GF-D8 (cell line): ENCODE measurements at places on chromosomes 13 and 19.

GRCh38 chr19:3250675-3251074 lies 26.2 kb downstream of the CELF5 start:
- DNase-seq: no peak

- DNase-seq: no peak
Measured at GRCh38 chr13:113917594-113918371, 53.9 kb upstream of the GAS6 start.

DNA sequence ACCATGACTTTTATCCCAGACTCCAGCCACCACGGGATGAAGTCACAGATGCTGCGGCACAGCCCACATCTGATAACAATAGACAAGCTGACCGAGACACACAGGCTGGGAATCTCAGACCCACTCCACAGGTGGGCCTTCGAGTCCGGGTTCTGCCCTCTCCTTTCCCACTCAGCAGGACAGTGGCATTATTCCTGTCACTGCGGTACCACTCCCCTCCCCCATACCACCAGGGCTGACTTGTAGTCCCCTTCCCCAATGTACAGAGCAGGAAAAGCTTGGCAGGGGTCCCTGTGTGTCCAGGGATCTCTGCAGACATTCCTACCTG lies 179 bp upstream of the AMER2 start:
- DNase-seq: no peak

DNA sequence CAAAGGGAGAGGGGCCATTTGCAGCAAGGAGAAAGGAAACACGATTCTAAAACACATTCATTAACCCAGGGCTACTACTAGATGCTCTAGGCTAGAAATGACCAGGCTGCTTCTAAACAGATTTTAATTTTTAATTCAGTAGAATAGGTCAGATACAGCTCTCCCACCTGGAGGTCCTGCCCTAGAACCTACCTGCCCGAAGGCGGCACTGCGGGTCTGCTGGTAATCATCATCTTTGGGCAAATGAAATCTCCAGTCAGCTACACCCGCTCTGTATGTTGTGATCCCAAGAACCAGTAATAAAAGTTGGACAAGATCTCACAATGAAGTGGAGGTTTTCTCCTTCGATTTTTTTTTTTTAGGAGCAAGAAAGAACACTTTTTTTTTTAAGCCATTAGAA lies 345.3 kb downstream of the ENOX1 start:
- no peak for DNase-seq

DNA sequence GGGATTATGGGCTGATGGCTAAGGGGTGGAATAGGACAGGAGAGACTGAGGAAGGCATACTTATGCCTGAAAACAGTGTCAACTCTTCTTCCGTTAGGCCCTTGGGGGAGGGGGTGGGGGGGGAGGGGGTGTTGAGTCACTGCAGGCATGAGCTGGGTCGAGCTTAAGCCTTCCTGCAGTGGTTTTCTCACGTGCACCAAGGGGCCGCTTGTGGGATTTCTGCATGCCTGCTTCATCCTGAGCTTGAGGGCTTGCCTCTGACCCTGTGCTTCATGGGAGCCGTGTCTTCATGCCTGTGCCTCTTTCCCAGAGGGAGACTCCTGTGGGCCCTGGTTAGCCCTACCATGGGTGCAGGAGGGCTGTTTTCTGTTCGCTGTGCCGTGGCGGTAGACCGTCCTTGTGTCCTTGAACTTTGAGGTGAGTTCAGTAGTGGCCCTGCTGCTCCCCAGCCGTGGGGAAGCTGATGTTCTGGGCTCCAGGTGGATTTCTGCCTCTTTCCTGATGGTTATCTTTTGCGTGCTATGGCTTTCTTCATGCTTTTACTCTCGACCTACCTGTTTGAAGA lies 186.1 kb downstream of the PCCA start:
- DNase-seq: no peak

GRCh38 chr19:53396525-53396868 lies 1.5 kb downstream of the ZNF765 start:
- DNase-seq: no peak

DNA sequence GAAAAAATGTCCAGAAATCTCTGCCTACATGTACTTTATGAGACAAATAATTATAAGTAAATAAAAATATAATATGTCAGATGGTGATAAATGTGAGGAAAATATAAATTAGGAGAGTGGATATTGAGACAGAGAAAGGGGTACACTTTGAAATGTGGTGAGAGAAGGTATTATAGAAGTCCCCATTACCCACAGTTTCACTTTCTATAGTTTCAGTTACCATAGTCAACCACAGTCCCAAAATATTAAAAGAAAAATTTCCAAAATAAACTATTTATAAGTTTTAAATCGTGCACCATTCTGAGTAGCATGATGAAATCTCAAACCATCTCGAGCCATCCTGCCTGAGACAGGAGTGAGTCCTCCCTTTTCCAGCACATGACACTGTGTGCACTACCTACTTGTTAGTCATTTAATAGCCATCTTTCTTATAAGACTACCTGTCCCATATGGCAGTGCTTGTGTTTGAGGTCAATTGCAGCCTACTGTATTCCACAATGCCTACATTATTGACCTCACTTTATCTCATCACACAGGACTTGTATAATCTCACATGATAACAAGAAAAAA lies 653.7 kb downstream of the DACH1 start:
- no peak for DNase-seq

- DNase-seq: no peak
Measured at GRCh38 chr19:47512948-47513319, 1.9 kb downstream of the NAPA start.

- no peak for DNase-seq
Measured at GRCh38 chr19:37635076-37636056, 19.9 kb downstream of the ZFP30 start.

DNA sequence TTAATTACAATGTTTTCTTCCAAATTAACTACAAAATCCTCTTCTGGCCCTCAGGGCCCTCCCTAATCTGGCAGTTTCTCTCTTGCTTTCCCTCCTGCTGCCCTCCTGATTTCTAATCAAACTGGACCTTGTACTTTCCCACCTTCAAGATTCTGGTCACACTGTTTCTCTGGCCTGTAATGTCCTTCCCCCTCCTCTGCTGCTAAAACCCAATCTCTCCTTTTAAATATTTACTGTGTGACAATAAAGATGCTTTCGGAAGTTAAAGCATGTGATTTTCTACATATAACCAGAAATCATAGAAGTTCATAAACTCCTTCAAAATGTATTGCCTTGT lies 14.1 kb upstream of the HMGB1 start:
- no peak for DNase-seq

DNA sequence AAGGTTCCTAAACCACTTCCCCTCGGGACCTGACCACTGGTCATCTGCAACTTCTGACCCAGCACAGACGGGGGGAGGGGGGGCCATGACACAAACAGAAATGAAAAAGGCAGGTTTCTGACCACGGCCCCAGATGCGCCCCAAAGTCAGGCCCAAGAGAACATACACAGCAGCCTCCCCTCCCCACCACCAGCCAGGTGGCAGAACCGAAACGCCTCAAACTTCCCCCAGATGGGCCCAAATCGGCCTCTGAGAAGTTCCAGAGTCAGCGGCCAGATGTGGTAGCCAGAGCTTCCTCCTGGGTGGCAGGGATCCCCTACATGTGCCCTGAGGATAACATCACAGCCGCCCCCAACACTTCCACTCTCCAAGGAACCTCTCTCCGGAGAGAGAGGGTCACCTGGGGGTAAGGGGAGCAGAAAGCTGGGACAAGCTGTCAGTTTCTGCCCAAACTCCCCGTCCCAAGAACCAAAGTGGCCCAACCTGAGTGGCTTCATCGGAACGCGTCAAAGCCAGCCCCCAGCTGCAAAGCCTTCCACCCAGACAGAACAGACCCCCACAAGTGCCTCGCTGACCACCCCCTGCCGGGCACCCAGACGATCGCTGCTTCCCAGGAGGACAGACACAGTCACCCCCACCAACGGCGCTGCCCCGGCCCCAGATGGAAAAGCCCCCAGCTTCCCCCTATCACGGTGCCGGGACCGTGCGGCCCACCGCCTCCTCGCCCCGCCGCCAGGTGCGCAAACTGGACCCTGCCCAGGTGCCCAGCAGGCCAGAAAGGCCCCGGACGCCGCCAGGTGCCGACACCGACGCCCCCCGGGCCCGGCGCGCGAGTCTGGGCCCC lies 800 bp downstream of the ELL start:
- DNase-seq: no peak
